ENCODE measurements at places on chromosomes 7 and 10.

DNA sequence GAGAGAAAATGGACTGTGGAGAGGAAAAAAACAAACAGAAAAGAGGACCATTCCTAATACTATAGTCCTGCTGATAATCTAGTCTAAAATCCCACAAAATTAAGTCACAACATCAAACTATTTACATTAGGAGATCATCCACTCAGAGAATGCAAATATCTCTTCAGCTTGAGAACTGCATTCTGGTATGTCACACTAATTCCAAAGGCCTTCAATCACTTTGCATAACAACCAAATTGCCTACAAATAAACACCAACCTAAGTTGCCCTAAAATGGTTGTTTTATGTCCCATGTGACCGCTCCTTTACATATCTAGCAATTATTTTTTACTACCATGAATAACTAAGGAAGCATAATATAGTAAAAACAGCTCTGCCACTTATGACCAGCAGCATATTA, 264.3 kb downstream of the CACNA2D1 start:
- DNase-seq, result no peak

DNA sequence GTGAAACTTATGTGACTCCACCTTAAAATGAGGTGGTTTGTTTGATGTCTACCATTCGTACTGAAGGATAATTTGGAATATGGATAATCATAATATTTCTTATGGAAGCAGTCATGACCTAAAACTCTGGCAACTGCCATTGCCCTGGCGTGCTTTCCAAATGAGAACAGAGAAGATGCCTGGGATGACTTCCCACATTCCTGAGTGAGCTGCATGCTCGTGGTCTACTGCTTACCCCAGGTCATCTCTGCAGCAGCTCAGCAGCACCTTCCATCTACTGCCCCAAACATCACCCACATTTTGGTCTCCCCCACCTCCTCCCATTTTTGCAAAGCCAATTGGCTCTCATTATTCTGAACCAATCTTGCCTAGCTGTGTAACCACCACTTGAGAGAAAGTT, 40.1 kb downstream of the LYZL1 start:
- no peak for DNase-seq

DNA sequence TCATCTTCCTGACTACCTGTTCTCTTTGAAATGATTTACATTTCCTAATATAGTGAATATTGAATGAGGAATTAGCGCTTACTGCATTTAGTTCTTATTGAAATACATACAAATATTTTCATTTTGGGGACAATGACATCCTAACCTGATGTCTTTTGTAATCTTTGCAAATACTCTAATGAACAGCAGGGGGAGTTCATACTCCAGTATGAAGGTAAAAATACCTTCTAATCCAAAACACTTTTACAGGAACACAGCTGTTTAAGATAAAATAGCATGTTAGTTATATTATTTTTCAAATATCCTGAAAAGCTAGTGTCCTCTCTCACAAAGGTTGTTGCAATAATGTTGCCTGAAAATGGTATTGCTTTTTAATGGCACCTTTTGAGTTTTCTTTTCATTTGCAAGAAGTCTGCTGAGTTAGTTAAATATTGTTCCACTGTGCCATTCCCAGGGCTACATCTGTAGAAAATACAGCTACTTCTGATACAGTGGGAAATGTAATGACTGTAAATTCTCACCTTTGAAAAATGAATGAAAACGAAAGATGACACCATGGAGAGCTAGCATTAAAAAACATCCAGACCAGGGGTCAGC, 400.0 kb downstream of the PHF14 start:
- no peak for DNase-seq

DNA sequence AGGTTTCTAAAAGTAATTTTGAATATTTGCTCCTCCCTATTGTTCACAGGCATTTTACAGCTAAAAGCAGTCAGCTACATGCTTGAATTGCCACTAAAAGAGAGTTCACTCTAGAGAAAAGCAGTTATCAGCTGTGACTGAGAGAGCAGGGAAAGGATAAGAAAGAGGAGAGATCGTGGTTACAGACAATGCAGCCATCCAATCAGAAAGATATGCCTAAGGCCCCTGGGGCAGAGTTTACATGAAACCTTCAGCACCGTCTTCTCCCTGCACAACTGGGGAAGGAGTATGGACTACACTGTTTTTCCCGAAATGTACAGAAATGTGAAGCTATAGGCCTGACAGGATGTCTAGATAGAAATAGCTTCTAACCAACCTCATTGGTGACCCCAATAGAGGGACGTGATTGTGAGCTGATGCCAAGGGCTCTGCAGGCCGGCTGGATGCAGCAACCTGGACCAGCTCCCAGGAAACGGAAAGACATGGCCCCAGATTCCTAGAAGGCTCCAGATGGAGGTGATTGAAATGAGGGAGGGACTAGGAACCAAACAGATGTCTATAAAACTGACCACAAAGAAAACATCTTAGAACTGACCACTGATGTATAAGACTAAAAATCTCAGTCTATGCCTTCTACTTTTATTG, 3.2 kb upstream of the VSTM4 start:
- no peak for DNase-seq

GRCh38 chr7:117550625-117551024, 70.8 kb downstream of the CFTR start:
- no peak for DNase-seq

GRCh38 chr10:44913350-44914081, 2.4 kb downstream of the TMEM72 start:
- peak; percentile 38 for DNase-seq

DNA sequence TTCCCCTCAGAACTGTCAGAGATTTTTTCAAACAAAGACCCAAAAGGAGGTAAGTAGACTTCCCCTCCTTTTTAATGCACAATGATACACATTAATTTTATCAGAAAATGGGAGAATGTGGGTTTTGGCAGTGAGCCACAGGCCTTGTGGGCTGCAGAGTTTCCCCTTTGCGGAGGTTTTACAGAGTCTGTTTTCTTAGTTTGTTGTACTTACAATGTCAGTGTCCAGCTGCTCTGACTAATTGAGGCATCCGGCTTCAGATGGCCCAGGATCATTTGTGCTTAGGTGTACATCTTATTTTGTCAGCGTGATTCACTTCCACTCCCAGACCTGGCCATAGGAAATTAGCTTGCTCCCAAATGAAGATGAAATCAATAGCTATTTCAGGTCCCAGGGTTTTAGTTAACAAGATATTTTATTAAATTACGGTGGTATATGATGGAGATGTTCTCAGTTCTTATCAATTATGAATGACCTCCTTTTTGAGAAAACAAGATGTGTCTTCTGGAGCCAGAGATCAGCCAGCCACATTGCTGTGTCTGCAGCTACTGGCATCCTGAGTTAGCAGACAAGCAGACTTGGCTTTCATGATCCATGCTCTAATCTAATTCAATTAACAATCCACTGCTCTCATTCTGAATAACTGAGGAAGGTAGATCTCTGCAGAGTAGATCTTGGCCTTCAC, 1086.6 kb upstream of the SORCS1 start:
- DNase-seq, result no peak
